Frontal cortex (tissue), 4 donors: ENCODE measurements at places on chromosomes 7 and 10.

- DNase-seq: no peak
Observed at GRCh38 chr7:80601999-80602398, 36.4 kb upstream of the CD36 start.

DNA sequence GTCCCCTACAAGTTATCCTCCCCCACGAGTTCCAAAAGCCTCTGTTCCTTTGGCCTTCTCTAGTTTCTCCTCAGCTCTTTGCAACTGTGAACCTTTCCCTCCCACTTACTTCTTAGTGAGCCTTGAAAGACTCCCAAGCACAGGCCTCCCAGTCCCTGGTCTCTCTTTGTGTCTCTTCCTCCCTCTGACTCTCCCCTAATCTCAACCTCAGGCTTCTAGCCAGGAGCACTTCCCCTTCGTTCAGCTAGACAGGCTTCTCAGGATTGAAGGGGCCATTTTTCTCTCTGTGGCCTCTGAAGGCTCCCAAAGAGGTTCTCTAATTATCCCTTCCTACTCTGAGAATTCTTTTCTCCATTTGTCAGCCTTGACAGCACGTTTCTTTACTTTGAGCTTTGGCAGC lies 50.2 kb upstream of the PHYHIPL start:
- no peak for DNase-seq

DNA sequence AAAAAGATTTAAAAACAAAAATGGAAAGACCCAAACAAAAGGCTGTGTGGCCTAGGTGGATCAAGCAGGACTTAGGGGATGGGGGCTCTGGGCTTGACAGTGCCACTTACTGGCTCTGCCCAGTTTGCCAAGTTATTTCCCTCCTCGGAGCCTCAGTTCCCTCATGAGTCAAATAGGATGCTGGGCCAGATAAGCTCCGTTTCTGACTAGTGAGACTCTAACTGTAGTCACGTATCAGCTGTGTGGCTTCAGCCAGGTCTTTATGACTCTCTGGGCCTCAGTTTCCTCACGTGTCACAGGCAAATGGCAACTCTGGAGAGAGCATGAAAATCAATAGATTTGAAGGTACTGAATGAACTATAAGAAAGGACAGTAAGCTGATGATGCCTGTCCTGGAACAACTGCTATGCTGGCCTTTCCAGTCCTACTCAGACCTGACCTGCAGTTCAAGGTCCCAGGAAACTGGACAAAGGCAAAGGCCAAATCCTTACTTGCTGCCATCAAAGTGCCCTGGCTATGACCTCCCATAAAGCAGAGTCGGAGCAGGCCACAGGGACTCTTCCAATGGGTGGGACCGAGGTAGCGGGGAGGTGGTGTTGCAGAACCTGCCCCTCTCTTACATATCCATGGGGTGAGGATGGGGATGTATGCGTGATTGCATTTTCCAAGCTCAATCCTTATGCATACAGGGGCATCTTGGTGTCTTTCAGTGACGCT lies 27.0 kb downstream of the FAM53B start:
- DNase-seq: no peak

GRCh38 chr7:81507221-81507620 lies 262.6 kb downstream of the HGF start:
- no peak for DNase-seq

DNA sequence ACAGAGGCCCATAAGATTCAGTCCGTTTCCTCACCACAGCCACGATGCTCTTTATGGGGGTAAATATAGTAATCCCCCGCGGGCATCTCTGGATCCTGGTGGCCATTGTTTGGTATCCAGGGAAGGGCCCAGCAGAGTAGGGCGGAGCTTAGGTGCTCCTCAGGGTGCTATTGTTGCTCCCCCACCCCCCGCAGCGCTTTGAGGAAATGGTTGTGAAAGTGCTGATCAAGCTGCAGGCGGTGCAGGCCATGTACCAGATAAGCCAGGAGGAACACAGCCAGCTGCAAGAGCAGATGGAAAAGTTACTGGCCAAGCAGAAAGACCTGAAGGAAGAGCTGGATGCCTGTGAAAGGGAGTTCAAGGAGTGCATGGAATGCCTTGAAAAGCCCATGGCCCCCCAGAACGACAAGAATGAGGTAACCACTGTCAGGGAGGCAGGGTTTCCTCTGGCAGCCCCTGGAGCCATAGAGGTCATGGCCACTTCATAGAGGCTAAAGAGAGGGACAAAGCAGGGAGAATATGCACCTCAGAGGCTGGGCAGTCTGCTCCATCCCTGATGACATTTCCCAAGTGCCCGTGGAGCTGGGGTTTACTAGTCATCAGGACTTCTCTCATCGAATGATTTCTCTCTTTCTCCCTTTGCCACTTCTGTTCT lies 17.6 kb upstream of the FLNC start:
- DNase-seq: no peak

- DNase-seq: no peak
Observed at GRCh38 chr7:12456506-12456905, 52.8 kb upstream of the VWDE start.

DNA sequence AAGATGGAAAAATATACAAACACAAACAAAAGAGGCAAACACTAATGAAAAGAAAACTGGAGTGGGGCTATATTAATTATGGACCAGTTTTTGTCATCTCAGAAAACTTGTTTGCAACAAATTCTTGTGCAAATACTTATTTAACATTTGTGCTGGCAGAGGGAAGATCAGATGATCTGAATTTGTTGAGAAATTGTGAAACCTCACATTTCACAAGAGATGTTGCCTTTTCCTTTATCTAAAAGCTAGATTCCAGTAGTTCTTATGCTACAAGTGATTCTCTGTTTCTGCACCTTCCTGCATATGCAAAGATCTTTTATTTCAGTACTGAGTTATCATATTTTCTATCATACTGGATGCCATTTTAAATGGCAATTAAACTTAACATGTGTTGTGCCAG lies 320.7 kb downstream of the SUGCT start:
- DNase-seq: no peak

DNA sequence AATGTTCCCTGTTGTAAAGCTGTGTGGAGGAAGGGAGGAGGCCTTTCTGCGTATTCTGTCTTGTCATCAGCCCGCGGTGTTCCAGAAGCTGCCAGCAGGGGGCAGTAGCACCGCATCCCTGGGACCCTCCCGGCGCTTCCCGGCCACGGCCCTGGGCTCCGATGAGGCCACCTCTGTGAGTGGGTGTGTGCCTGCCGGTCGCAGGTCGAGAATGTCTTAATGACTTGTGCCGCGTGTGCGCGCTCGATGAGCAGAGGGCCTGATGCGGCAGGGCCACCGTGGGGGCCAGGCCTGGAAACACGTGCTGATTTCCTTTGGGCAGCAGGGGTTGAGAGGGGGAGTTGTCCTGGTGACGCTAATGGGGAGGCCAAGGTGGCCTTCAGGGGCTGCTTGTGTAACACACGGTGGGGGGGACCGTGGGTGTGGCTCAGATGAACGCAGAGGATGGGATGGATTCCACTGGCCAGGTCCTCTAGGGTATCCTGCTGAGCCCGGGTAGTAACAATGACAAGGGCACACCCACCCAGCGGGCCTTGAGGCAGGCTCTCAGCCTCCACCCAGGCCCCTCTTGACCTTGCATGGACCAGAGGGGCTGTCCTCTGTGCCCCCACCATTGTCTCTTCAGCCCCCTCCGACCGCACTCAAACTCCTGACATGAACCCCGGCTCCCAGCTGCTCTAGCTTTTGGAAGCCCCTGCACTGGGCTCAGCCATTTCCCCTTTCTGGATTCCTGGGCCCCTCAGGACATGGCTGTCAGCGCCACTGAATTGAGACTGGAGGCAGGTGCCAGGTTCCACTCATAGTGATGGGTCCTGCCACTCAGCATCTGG lies 135.9 kb upstream of the PODXL start:
- DNase-seq: peak; percentile 70

DNA sequence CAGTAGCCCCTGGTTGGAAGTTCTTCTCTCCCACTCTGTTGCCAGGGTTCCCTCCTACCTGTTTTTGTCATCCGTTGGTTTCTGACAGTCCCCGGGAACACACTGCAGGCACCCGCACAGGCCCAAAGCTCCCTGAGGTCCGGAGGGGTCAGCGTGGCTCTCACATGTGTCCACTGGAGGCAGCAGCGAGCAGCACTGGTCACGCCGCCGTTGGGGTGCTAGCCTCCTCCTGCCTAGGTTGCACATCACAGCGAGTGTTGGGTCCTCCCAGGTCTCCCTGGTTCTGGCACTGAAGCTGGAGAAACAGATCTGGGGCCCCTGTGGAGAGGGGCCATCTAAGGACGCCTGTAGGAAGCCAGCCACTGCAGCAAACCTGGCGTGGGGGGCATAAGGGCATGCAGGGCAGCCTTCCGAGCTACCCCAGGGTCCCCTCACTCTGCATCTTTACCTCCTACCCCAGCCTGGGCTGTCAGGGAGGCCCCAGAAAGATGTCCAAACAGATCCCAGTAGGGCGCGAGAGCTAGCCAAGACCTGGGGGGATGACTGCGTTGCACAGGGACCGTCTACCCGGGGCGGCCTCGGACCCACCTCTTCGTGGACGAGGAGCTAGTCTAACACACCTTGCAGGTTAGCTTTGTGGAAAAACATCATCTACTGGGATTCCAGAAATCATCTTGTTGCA lies 28.9 kb downstream of the LRRC27 start:
- DNase-seq: no peak

- DNase-seq: peak; percentile 5
Observed at GRCh38 chr7:117248829-117249228, 74.0 kb downstream of the WNT2 start.

DNA sequence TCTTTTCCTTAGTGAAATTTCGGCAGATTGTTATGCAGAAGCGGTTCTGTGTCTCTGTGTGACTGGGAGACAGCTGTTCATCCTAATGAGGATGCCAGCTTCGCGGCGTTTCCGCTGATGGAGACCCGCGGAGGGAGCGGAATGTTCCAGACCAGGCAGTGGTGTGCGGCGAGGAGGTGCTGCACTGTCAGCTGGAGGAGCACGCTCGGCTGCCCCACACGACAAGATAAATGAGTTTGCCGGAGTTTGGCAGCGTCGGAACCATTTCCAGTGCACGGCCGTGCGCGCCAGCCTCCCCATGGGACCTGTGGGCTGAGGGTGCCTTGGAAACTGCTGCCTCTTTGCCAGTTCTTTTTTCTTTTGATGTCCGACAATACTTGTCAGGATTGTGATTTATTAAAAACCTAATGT lies 64.6 kb downstream of the WDR37 start:
- no peak for DNase-seq

- DNase-seq: no peak
Observed at GRCh38 chr10:31304291-31304970, 14.6 kb upstream of the ZEB1 start.

DNA sequence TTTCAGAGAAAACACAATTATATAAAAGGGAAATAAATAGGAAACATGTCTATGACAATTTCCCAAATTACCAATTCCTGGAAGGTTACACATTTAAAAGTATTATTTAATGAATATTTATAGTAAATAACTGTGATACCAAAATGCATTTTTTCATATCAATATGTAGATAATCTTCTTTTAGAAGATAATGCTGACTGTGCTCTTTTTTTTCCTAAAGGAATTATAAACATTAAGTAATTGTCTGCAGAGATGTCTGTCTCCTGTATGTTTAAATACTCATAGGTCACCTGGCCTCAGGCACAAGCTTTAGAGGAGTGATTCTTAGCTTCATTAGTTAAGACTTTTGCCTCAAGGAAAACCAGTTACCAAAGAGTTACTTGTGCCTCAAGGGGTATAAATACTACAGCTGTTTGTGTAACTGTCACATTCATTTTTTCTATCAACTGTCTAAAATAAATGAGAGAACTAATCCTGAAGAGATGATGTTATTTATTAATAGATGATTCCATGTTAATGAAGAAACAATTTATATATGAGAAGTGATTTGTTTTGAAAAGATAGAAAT lies 77.1 kb downstream of the DNAJC1 start:
- no peak for DNase-seq

- DNase-seq: no peak
Observed at GRCh38 chr10:28947171-28947570, 269.9 kb downstream of the BAMBI start.

GRCh38 chr10:88851706-88852105 lies at the start of gene ANKRD22:
Gene ANKRD22 (minus strand): TSS chr10:88851844. CDS start chr10:88851607, 237 bp downstream.
- DNase-seq: no peak

DNA sequence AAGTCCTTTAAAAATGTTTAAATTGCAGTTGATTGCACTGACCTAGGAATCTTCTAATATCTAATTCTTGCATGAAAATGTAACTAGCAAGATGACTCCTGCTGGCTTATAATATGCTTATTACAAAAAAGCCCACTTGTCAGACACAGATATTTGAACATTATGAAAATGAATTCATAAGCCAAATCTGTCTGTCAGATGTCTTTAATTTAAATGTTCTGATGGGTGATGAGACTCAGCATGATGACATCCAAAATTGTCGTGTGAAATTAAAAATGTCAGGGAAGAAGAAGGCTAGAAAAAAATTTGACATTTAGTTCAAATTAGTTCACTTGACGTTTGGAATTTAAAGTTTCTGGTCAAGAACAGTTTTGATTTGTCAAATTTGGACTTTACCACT lies 277.8 kb downstream of the PHF14 start:
- no peak for DNase-seq

DNA sequence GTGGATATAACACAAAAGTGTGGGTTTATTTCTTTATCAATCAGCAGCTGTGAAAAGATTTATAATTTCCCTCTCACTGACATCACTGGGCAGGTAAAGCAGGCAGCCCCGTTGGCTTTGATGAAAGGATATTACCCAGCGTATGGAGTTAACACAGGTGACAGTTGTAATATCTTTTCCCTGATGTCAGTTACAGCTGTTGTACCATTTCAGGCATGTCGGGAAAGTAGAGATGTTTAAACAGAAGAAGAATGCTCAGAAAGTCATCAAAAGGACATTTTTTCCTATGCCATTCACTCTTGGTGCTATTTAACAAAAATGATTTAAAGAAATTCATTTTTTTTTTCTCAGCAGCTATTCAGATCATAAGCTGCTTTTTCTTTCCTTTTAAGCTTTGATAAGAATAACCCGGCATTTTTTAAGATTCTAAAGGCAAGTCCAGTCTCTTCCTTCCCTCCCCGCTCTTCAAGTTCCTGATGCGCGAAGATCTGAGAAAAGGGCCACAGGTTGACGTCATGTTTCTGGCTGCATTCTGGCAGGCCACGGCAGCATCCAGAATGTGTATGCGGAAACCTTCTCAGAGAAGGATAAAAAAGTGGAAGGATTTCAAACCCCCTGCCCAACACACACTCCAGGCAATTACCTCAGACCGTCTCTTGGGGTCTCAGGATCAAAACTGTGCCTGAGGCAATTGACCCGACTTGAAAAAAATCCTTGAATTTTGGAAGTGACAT lies 32.5 kb upstream of the ADAM12 start:
- no peak for DNase-seq

DNA sequence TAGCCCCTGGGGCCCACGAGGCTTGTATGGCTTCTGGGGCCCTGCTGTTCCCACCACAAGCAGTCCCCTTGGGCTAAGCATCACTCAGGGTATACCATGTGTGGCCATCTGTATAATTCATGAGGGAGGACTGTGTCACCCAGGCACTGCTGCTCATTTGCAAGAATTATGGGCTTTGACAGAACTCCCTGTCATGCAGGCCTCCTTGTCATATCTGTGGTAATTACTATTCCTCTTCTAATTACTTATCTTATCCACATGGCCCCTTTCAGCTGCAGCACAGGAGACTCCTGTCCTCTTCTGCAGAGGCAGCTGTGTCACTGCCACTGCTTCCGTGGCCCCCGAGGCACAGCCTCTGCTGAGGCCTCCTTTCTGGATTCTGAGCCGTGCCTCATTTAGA lies 46.3 kb downstream of the LRMDA start:
- DNase-seq: no peak

GRCh38 chr10:49410365-49411074 lies 14.6 kb upstream of the DRGX start:
- DNase-seq: no peak
